ENCODE measurements at places on chromosomes 1 and 21. TPM values are rescaled to one million over a fixed set of nuclear protein-coding genes. Genes with fewer than 3 reads are reported as not detected.
A peak's percentile ranks its signal among the peaks of the same experiment; 100 is the strongest.

The CPT2 gene
- 36.9 TPM for polyA plus RNA-seq

The PRXL2B gene
- polyA plus RNA-seq: 16.5 TPM

The CELA2A gene
- polyA plus RNA-seq: 2.4 TPM

The MACO1 gene
- 51.3 TPM for polyA plus RNA-seq

DNA sequence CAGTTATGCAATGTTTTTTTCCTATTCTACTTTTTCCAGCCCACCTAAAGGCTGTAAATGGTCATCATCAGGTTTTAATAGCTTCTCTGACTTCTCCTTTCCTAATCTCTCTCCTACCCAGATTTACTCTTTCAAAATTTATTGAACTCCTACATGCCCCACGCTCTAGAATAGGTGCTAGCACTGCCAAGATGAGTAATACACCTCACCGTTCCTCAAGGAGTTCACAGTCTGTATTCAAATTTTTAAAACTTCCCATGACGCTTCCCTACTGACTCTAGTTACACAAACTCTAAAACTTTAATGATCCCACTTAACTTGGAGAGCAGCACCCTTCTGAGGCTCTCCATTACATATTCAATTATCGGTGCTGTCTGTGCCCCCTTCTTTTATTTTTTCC is 51.6 kb downstream of the ALG14 start:
- H3K4me1 ChIP-seq: peaks cover 10% of the 10 kb centered on the region
- H3K27ac ChIP-seq: peak overlapping the region; percentile 85
- no peaks in the 10 kb centered on the region for H3K27me3 ChIP-seq
- no peak overlapping the region for H3K4me3 ChIP-seq
- H3K36me3 ChIP-seq: no peaks in the 10 kb centered on the region
- DNase-seq: no peak

The FMO1 gene
- 3.7 TPM for polyA plus RNA-seq

The TNFRSF25 gene
- 6.2 TPM for polyA plus RNA-seq

DNA sequence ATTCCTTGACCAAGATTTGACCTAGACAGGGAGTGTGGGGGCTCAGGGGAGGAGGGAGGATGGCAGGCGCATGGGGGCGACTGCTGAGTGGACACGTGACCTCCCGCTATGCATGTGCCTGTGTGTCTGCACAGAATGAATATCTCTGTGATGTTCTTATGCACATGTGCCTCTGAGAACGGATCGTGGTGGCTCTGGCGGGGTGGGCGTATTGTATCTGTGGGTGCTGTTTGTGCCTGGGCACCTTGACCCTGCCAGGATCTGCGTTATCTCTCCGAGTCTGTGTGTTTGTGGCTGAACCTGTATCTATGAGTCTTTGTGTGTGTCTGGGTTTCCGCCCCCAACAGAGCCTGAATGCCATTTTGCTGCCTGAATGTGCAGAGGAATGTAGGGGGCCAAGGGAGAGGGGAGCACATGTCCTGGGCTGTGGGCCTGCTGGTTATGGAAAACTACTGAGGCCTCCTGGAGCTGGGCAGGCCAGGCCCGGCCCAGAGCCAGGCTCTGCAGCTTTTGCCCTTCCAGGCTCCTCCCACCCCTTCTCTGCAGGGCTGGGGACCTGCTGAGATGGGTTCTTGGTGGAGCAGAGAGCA is 102.5 kb downstream of the EBNA1BP2 start:
- H3K4me1 ChIP-seq: peaks cover 5% of the 10 kb centered on the region
- H3K27ac ChIP-seq: no peak overlapping the region
- H3K27me3 ChIP-seq: no peaks in the 10 kb centered on the region
- no peaks in the 10 kb centered on the region for H3K36me3 ChIP-seq
- DNase-seq: peak; percentile 32
- no peak overlapping the region for H3K4me3 ChIP-seq

DNA sequence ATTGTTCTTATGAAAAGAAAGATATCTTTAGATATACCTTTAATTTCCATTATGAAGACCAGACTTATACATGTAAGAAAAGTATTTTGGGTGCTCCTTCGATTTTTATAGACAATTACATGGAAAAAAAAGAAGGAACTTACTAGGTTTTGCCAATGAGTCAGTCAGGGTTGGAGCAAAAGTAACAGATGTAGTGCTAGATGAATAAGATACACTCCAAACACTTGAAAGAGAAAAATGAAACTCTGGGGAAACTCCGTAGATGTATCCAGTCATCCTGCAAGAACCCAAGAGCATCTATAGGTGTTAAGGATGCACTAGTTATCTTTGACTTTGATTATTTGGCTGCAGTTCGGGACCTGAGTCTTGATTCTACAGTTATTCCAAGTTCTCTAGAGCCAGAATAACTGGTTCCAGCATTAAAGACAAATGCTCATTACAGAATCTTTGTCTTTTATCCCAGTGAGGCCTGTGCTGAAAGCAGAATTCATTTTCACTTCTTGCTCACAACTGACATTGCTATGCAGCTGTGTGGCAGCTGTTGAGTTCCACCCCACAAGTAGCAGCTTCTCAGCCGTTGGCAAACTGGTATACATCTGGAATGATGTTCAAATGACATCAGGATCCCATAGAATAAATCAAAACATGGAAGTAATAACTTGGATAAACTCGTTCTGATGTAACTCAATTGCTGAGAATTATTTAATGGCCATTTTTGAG is 326.1 kb downstream of the ASTN1 start:
- H3K27ac ChIP-seq: no peak overlapping the region
- H3K27me3 ChIP-seq: no peaks in the 10 kb centered on the region
- H3K36me3 ChIP-seq: no peaks in the 10 kb centered on the region
- no peak for DNase-seq
- no peaks in the 10 kb centered on the region for H3K4me1 ChIP-seq

The CHI3L1 gene
- polyA plus RNA-seq: 35.5 TPM

DNA sequence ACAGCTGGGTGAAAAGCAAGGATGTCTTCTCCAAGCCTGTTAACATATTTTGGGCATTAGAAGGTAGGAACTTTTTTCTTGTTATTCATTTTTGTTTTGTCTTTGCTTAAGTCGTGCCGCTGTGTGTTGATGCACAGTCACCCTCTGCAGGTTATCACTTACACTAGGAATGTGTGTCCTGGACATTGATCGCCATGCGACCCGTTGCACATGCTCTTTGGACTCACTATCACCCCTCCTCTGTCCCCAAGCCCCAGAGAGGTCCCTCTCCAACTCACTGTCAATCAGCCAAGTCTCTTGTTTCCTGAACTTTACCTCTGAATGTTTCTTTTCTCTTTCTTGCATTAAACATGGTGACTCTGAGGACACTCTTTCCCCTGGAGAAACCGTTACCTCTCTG is 40.0 kb upstream of the CD101 start:
- no peak for DNase-seq
- no peaks in the 10 kb centered on the region for H3K27me3 ChIP-seq

DNA sequence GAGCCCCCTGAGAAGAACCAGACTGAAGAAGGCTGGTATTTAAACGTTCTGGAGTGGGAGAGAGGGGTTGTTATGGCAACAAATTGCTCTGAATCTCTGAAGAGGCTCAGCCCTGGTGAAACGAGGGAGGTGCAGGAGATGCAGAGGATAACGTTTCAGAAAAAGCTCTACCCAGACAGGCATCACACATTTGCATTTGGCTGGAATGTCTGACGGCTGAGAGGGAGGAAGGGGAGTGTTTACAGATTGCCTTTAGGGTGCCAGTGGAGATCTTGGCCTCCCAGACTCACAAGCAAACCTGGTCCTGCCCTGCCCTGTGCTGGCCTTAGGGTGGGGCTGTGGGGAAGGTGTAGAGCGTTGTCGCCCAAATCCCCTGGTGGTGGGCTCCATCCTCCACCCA is 169.0 kb upstream of the AJAP1 start:
- no peak for DNase-seq
- H3K27ac ChIP-seq: no peak overlapping the region
- no peaks in the 10 kb centered on the region for H3K4me1 ChIP-seq
- H3K27me3 ChIP-seq: no peaks in the 10 kb centered on the region

DNA sequence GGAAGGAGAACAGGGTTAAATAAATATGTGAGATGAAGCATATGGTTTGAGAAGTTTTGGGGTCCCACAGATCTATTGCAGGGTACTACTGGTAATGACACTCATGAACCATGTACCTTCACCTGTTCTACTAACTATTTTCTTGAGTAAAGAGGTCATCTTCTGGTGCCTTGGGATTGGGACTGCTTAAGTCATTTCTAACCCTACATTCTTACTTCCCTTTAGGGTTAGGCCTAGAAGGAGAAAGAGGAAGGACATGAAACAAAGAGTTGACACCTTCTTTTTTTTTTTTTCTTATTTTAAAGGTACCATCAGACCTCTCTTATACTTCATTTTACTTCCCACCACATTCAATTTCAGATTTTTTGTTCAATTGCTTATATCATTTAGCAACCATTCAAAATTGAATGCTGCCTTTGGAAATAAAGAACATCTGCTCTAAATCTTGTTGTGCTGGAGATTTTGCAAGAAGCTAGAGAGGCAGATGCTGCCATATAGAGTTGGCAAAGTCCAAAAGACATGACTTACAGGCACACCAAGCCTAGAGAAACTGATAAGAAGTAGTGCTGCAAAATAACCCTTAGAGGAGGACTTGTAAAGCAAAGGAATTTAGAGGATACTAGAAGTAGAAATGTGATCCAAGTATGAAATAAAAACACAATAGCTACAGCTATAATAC is 374.4 kb upstream of the ST6GALNAC5 start:
- DNase-seq: no peak
- H3K27ac ChIP-seq: no peak overlapping the region
- H3K4me1 ChIP-seq: no peaks in the 10 kb centered on the region
- H3K4me3 ChIP-seq: no peak overlapping the region
- no peaks in the 10 kb centered on the region for H3K36me3 ChIP-seq

DNA sequence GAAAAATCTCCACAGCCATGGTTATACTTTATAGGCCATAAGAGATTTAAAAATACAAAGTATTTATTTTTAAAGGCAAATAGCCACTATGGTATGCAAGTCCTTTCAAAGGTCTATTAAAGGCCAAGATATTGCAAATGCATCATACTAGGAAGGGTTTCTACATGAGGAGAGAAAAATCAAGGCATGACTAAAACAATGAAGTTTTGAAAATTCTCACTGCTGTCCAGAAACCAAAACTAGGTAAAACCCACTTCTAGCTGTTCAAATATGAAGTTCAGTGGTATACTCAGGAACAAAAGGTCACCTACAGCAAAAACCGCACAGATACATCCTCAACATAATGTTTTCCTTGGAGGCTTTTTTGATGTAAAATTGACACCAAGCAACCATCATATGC is 75.0 kb downstream of the EPS15 start:
- H3K27ac ChIP-seq: no peak overlapping the region
- DNase-seq: no peak
- H3K4me3 ChIP-seq: no peak overlapping the region
- H3K27me3 ChIP-seq: no peaks in the 10 kb centered on the region
- no peaks in the 10 kb centered on the region for H3K4me1 ChIP-seq

DNA sequence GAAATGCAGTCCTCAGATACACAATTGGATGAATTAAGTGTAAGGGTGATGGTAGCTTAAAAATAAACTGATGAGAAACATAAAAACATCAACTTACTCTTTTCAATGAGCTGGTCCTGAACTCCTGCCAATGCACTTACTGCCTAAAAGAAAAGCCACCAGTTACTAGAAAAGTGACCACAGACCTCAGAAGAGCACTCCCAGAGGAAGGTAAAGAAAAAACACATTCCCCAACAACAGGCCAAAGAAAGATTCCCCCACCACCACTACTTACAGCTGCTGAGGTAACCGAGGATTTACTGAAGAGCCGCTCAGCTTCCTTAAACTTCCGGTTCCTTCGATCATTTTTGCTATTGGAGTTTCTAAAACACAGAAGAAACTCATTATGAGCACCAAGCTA is 5.4 kb downstream of the MEAF6 start:
- no peaks in the 10 kb centered on the region for H3K27me3 ChIP-seq
- no peak overlapping the region for H3K27ac ChIP-seq
- H3K36me3 ChIP-seq: no peaks in the 10 kb centered on the region
- H3K4me1 ChIP-seq: peaks cover 5% of the 10 kb centered on the region
- H3K4me3 ChIP-seq: no peak overlapping the region

- no peak for DNase-seq
- H3K36me3 ChIP-seq: no peaks in the 10 kb centered on the region
- no peaks in the 10 kb centered on the region for H3K4me1 ChIP-seq
- no peak overlapping the region for H3K4me3 ChIP-seq
- H3K27ac ChIP-seq: no peak overlapping the region
- no peaks in the 10 kb centered on the region for H3K27me3 ChIP-seq
Observed at GRCh38 chr1:5979536-5980313, 12.5 kb downstream of the NPHP4 start.

- no peak overlapping the region for H3K27ac ChIP-seq
- H3K27me3 ChIP-seq: no peaks in the 10 kb centered on the region
- peaks cover 9% of the 10 kb centered on the region for H3K4me1 ChIP-seq
- no peak for DNase-seq
- no peak overlapping the region for H3K4me3 ChIP-seq
Observed at GRCh38 chr1:150663321-150663720, 33.6 kb downstream of the GOLPH3L start.

GRCh38 chr1:200376528-200376927 is 33.3 kb downstream of the ZNF281 start:
- no peaks in the 10 kb centered on the region for H3K27me3 ChIP-seq
- H3K36me3 ChIP-seq: no peaks in the 10 kb centered on the region
- DNase-seq: no peak
- no peaks in the 10 kb centered on the region for H3K4me1 ChIP-seq
- H3K27ac ChIP-seq: no peak overlapping the region

DNA sequence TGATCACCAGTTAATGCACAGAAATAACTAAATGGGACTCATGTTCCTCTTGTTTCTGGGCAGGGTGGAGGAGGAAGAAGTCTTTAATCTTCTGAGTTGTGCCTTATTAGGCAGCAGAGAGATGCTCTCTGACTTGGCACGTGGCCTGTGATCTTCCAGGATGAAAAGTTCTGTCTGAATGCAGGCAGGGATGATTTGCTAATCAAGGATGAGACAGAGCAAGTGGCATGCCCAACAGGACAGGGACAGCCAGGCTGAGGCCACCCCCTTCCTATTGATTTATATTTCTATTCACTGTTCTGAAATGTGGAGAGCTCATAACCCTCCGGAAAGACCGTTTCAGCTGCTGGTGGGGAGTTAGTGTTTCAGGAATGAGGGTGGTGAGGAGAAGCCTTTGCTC is 477.8 kb upstream of the CAMK1G start:
- no peak overlapping the region for H3K27ac ChIP-seq
- no peak for DNase-seq
- H3K27me3 ChIP-seq: no peaks in the 10 kb centered on the region
- no peaks in the 10 kb centered on the region for H3K4me1 ChIP-seq
- H3K36me3 ChIP-seq: no peaks in the 10 kb centered on the region
- H3K4me3 ChIP-seq: no peak overlapping the region

GRCh38 chr1:27576806-27577227 is 27.1 kb downstream of the AHDC1 start:
- DNase-seq: no peak
- H3K4me1 ChIP-seq: peaks cover 76% of the 10 kb centered on the region
- peak overlapping the region; percentile 66 for H3K27ac ChIP-seq
- no peaks in the 10 kb centered on the region for H3K36me3 ChIP-seq

The BTBD19 gene
- 5.4 TPM for polyA plus RNA-seq

GRCh38 chr1:45018599-45019230 is 6.7 kb downstream of the UROD start:
- peaks cover 10% of the 10 kb centered on the region for H3K4me1 ChIP-seq
- H3K27ac ChIP-seq: no peak overlapping the region
- no peaks in the 10 kb centered on the region for H3K36me3 ChIP-seq
